Central memory CD4-positive, alpha-beta T cell (primary cell): ENCODE measurements at places on chromosomes 13 and 19.
A peak's percentile ranks its signal among the peaks of the same experiment; 100 is the strongest.

GRCh38 chr13:77857531-77858209, 61.0 kb downstream of the EDNRB start:
- DNase-seq = no peak

DNA sequence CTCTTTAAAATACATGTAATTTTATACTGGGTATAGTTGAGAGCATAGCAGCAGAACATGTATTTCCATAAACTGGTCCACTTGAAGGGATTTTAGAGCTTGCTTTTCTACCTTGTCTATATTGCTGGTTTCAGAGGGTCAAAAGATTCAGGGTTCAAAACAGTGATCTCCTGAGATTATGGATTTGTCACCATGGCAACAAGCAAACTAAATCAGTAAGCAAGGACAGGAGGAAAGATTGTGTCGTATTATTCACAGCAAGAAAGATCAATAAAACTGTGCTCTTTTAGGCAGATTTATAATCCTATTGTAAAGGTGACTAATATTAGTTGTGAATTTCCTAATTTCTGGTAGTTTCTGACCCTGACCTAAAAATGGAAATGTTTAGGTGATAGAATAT, 496.4 kb downstream of the LMO7 start:
- no peak for DNase-seq

DNA sequence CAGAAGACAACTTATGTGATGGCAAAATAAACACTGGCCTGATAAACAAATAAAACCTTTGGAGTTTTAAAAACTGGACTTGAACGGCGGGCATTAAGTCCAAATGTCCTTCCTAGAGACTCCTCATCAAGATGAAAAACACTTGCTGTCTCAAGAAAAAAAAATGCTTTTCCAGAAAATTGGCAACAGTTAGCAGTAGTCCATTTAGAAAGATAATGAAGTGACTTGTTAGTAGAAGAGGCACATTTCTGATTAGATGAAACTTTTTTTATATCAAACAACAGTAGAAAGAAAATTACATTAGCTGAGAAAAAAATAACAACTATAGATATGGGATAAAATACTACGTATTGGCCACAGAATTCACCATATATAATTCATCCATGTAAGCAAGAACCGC, 1750.7 kb upstream of the PCDH20 start:
- no peak for DNase-seq

DNA sequence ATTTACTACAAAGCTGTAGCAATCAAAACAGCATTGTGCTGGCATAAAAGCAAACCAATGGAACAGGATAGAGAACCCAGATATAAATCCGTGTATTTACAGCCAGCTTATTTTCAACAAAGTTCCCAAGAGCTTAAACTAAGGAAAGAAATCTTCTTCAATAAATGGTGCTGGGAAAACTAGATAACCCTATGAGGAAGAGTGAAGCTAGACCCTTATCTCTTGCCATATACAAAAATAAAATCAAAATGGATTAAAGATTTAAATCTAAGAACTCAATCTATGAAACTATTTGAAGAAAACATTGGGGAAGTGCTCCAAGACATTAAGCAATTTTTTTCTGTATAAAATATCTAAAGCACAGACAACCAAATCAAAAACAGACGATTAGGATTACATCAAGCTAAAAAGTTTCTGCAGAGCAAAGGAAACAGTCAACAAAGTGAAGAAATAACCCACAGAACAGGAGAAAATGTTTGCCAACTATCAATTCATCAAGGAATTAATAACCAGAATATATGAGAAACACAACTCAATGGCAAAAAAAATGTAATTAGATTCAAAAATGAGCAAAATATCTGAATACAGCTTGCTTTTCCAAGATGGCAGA, 480.7 kb downstream of the LMO7 start:
- DNase-seq = no peak

DNA sequence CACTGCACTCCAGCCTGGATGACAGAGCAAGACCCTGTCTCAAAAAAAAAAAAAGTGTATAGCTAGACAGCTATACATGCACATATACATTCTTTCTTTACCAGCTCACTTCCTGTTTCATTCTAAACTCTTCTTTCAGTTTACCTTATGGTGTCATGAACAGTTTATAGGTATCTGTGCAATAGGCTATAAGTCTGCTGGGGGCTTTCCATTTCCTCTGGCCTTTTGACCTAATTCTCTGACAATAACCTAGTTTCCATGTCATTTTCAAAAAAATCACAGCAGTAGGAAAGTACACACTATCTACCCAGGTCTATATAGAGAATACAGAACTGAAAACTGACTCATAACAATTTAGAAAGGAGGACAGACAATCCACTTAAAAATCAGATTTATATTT, 24.4 kb upstream of the URAD start:
- no peak for DNase-seq

GRCh38 chr19:11708457-11708856, 30.3 kb downstream of the ZNF823 start:
- no peak for DNase-seq

DNA sequence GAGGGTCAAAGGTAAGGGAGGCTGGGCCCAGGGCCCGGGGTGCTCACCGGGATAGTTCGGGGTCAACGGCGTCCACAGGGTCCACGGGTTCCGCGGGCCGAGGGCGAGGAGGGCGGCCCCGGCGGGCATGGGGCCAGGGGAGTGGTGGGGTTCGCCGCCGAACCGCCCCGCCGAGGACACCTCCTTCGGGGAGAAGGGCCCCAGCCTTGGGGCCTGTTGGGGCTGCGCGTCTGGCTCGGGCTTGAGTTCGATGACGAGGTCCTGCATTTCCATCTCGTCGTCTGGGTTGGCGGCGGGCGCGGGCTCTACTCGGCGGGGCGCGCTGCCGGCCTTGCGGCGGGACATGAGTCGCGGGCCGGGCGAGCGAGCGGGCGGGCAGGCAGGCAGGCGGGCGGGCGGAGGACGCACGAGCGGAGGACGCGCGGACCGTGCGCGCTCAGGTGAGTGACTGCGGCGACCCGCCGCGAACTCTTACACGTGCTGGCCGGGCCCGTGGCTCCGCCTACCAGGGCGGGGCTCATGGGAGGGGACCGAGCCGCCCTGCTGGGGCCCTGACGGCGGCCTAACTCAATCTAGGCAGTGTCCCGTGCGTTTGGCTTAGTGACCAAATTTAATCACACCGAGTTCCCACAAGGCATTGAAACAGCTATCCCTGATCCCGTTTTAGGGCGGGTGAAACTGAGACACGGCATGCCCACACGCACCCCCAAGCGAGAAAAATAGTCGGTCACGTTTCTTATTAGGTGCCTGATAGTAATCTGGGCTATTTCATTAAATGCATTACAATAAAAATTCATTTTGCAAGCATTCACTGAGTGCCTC, at the start of gene ZNF296:
ZNF296 (minus strand) TSS at position 450 of the 822 bp plus-strand sequence; CDS start at position 345, 105 bp downstream.
- peak; percentile 67 for DNase-seq

GRCh38 chr19:35225951-35226350, 2.6 kb downstream of the FAM187B start:
- no peak for DNase-seq

DNA sequence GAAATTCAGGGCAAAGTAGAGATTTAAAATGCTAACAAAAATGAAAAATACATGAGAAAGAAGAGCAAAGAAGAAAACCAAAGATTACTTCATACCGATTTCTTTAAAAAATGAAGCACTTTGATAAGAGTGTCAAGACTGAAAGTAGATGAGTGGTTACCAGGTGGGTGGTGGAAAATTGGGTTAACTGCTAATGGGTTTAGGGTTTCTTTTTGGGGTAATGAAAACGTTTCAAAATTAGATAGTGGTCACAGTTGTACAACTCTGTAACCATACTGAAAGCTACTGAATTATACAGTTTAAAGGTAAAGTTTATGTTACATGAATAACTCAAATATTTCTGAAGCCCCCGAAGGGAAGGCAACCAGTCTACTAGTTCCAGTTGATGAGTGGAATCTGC, 179.4 kb downstream of the NDFIP2 start:
- DNase-seq = no peak

GRCh38 chr19:17357724-17358123, 19.4 kb downstream of the PLVAP start:
- DNase-seq = no peak

DNA sequence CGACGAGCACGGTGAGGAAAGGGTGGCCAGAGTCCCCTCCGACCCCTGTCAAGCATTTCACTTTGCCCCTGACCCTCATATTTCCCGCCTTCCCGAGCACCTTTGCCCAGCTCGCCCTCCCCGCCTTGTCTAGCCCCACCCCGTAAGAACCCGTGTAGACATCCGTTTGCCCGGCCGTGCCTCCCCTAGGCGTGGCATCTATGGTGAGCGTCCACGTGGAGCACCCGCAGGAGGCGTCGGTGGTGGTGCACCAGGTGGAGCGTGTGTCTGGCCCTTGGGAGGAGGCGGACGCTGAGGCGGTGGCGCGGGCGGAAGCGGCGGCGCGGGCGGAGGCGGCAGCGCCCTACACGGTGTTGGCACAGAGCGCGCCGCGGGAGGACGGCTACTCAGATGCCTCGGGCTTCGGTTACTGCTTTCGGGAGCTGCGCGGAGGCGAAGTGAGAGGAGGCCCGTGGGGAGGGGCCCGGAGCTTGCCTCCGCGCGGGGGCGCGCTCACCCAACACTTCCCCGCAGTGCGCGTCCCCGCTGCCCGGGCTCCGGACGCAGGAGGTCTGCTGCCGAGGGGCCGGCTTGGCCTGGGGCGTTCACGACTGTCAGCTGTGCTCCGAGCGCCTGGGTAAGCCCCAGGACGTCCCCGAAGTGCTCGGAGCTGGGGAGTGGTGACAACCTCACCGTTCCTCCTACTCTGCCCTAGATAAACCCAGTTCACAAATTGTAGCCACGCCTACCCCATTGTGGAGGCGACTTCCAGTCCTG, 4.2 kb downstream of the LTBP4 start:
- DNase-seq = peak; percentile 88

GRCh38 chr19:10332158-10332964, 968 bp downstream of the RAVER1 start:
- DNase-seq = no peak

GRCh38 chr19:48896191-48896720, 2.3 kb downstream of the TULP2 start:
- no peak for DNase-seq

DNA sequence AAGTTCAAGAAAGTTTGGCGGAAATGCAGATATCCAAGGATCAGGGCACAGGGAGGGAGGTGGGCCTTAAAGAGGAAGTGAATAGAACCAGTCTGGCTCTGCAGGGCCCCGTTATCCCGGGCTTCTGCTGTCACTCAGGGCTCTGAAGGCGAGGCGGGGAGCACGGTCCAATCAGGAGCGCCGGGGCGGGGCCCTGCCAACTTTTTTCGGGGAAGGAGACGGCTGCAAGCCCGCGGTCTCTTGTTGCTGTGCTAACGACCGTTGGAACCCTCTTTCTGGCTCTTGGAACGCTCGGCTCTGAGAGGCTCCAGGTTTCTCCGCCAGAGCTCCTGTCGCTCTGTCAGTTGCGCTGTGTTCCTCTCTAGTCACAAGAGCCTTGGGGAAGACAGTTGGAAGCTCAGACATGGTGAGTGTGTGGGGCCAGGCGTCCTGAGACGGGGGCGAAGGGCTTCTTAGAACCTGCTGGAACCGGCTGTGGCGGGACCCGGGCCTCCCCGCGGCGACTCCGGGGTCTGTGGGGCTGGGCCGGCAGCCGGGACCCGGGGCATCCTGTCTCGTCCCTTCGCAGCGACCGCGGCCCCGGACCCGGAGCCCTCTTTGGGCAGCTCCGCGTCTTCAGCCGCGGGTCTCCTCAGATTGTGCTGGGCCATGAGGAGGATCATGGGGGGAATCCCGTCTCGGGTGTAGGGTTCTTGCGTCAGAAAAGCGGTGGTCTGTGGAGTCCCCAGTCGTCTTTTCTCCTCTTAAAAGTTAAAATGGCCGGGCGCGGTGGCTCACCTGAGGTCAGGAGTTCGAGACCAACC, 27.7 kb downstream of the ZNF844 start:
- peak; percentile 5 for DNase-seq

- no peak for DNase-seq
These were observed 6.4 kb downstream of the NFIX start for GRCh38 chr19:13001502-13002165.

- DNase-seq = no peak
These were observed 150.6 kb downstream of the KCTD12 start for GRCh38 chr13:76735641-76736040.

GRCh38 chr19:45863840-45864628, at the start of gene FOXA3:
Gene FOXA3, plus strand, starts transcription at chr19:45864326. Its CDS starts 131 bp downstream, at chr19:45864457.
- peak; percentile 56 for DNase-seq

GRCh38 chr13:53638040-53638439, 609.4 kb downstream of the OLFM4 start:
- no peak for DNase-seq

DNA sequence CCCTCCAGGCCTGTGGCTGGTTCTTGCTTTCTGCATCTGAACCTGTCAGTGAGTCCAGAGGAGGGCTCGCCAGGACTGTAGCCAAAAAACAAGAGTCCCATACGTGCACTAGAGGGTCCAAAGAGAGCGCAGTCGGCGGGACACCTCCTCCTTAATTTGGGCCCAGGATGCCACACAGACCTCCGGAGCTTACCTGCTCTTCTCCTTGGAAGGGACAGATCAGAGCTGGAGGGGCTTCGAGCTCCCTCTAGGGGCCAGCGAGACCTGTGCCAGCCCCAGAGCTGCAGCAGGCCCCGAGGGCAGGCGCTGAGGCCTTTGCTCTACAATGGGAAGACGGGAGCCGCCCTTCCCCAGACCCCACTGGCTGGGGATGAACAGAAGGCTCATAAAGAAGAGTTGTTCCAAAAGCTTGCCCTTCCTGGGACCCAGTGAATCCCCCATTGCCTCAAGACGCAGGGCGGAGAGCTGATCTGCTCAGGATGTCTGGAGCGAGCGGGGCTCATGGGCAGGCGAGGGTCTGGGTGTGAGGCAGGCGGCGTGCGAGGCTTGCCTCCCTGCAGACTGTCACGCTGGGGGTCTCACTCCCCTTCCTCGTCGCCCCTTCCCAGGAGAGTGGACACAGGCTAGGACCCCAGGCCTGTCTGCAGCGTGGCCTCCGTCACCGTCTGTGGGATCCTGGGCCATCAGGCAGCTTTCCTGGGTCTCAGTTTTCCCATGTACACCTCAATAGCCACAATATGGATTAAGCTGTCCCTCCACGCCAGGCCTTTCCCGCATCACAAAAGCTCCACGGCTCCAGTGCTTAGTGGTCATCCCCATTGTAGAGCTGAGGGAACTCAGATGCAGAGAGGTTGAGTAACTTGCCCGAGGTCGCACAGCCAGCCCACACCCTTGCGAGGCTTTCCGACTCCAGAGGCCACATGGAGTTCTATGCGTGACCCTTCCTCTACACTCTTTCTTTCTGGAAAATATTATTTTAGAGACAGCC, 46.9 kb upstream of the VSTM2B start:
- no peak for DNase-seq

GRCh38 chr13:50894012-50894411, 15.6 kb upstream of the RNASEH2B start:
- no peak for DNase-seq

- no peak for DNase-seq
These were observed 60.2 kb upstream of the KL start for GRCh38 chr13:32955881-32956594.

GRCh38 chr19:408441-408901, 476 bp downstream of the C2CD4C start:
- DNase-seq = no peak
